Keratinocyte (primary cell): ENCODE measurements at places on chromosomes 11 and 22. TPM values are rescaled to one million over a fixed set of nuclear protein-coding genes. Genes with fewer than 3 reads are reported as not detected.

SLC17A6 gene
- not detected in 3 replicates for polyA plus RNA-seq

BATF2 gene
- polyA plus RNA-seq, result 0.09 to 0.10 TPM (median 0.10 TPM) in 3 replicates

NRGN gene
- polyA plus RNA-seq, result 0.37 to 3.3 TPM (median 0.97 TPM) in 3 replicates

OR8K3 gene
- polyA plus RNA-seq, result not detected in 3 replicates

POTEH gene
- polyA plus RNA-seq, result not detected in 3 replicates

OR1S2 gene
- polyA plus RNA-seq, result not detected in 3 replicates

CCDC15 gene
- 0.77 to 2.0 TPM (median 1.4 TPM) in 3 replicates for polyA plus RNA-seq

SAA2 gene
- polyA plus RNA-seq, result 1.2 to 5.9 TPM (median 1.3 TPM) in 3 replicates

GRCh38 chr11:69284081-69284511 is 9.9 kb upstream of the MYEOV start:
- no peak for DNase-seq

- DNase-seq, result peak; percentile 26
These were observed 437.3 kb upstream of the CADM1 start for GRCh38 chr11:115941481-115941993.

DNA sequence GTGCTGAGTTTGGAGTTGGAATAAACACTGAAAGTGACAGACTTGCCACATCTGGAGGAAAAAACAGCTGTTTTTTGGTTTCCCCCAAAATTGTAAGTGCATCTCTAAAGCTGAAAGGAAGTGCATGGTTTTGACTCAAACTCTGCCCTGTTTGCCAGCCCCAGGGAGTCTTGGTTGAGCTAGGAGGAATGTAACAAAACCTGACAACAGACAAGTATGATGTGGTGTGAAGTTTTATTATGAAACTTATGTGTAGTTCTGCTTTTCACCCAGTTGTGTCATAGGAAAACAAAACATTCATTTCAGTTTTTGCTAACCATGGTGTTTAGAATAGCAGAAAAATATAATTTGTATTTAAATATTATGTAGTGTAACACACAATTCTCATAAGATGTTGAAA is 31.7 kb upstream of the PDE3B start:
- no peak for DNase-seq

DNA sequence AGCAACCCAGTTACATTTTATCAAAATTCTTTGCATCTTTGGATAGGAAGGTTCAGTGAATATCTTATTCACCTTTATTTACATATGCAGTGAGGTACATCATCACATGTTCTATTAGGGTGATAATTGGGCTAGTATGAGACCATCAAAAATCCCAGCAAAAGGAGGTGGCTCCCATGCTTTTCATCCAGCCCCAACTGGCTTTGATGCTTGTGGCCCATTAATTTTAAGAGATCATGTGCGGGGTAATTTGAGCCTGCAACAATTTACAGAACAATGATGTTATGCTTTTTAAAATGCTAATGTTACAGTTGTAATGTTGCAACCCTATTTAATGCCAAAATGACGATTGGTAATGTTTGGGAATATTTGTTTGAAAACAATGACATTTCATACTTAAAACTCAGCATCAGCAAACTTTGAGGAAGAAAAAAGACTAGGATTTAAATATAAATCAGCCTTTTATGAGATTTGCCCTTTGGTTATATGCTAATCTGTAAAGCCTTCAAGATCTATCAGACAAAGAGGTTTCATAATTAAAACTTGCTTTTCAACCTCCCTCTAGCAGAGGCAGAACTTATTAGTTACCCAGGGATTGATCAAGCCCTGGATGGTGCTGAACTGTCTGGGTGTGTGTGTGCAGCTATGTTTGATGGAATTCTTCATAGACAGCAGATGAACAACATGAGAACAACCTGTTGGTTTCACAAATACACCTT is 183.5 kb upstream of the SORL1-AS1 start:
- no peak for DNase-seq

DNA sequence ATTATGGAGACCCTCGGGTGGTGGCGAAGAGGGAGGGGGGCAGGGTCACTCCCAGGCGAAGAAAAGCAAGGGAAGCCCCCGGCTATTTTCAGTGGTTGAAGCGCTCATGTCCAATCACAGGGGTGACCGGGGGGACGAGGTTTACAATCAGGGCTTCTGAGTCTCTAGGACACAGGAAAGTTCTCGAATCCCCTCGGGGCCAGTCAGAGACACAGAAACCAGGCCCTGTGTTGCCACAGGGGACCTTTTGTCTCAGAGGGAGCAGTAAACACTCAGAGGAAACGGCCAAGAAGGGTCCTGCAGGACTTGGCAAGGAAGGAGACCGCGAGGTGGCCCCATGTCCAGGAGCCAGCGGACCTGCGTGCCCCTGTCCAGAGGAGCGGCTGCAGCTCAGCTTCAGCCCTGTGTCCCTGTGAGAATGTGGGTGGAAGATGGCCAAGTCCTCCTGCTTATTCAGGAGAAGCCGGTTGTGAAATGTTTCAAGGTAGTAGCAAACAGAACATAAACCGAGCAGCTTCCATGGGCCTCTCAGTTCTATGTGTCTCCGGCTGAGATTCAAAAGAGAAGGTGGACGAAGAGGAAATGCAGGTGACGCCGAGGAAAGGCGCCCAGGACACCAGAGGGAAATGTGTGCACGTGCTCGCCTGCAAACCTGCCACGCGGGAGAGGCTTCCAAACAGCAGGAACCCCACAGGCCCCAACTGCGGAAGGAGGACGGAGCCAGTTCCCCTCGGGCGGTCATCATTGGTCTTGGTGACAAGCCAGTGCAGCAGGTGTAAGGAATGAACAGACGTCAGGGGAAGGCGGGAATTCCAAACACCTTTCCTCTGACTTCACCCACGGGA is 357.6 kb downstream of the BRD1 start:
- DNase-seq, result no peak

DNA sequence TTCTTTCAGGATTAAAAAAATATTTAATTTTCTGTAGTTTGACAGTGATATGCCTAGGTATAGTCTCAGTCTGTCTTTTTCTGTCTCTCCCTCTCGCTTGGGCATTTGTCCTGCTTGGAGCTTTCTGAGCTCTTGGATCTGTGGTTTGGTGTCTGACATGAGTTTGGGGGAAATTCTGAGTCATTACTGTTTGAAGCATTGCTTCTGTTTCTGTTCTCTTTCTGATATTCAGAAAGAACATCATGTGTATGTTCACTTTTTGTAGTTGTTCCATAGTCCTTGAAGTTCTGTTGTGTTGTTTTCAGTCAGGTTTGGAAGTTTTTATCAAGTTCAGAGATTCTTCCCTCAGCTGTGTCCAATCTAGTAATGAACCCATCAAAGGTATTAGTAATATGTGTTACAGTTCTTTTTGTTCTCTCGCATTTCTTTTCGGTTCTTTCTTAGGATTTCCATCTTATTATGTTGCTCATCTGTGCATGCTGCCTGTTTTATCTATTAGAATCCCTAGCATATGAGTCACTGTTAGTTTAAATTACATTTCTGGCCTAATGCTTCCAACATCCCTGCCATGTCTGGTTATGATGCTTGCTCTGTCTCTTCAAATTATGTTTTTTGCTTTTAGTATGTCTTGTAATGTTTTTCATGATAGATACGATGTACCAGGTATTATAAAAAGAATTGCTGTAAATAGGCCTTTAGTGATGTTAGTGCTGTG is 48.4 kb downstream of the DDX10 start:
- no peak for DNase-seq

GRCh38 chr11:70192666-70193410 is 10.3 kb upstream of the FADD start:
- no peak for DNase-seq

DNA sequence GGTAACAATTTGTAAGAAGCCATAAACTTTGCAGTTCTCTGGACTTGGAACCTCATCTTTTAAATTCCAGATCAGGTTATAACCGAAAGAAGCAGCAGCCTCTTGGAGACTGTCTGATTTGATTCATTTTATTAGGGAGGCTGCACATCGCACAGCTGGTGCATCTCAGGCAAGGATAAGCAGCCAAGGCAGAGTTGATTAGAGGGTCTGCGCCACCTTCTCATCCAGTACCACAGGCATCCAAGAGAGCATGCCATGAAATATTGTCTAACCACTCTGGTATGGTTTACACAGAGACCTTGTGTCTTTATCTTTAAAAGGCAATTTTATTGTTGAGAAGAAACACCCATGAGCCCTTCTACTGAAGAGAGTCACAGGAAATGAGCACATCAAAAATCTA is 16.2 kb upstream of the CWF19L2 start:
- DNase-seq, result no peak

- DNase-seq, result no peak
These were observed 160.0 kb downstream of the TRIM29 start for GRCh38 chr11:119977881-119978280.

DNA sequence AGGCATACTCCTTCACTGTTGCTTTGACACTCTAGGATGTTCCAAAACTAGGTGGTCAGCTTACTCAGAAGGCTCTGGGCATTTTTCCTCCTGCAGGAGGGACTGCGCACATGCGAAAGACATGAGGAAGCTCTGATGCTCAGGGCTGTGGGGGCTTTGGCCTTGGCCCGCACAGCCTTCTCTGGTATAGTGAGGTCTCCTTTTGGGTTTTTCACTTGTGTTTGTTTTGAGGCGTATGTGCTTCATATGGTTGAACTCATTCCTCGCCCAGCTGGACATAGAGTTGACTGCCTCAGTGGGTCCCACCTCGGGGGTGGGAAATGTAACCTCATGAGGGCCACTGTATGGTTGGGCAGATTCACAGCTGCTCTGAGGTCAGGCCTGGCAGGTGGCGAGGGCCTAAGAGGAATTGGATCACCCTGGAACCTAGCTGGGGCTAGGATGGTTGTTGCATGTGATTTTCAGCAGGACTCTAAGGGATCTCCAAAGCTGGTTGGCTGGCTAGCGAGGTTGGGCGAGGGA is 63.7 kb downstream of the PTPRJ start:
- DNase-seq, result no peak

DNA sequence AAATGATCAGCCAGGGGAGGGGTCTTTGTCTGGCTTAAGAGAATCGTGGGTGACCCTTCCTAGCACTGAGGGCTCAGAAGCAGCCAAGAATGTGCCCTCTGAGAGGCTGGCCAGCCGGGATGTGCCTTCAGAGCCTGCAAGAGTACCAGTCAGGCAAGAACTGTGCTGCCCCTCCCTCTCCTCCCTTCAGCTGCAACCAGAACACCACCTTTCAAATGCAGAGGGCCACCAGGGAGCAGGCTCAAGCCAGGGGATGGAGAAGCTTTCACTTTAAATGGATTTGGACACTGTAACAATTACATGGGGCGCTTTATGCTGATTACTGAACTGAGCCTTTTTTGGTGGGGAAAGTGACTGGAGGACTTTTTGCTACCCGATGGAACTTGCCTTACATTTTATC is 44.9 kb upstream of the TENM4 start:
- DNase-seq, result no peak

DNA sequence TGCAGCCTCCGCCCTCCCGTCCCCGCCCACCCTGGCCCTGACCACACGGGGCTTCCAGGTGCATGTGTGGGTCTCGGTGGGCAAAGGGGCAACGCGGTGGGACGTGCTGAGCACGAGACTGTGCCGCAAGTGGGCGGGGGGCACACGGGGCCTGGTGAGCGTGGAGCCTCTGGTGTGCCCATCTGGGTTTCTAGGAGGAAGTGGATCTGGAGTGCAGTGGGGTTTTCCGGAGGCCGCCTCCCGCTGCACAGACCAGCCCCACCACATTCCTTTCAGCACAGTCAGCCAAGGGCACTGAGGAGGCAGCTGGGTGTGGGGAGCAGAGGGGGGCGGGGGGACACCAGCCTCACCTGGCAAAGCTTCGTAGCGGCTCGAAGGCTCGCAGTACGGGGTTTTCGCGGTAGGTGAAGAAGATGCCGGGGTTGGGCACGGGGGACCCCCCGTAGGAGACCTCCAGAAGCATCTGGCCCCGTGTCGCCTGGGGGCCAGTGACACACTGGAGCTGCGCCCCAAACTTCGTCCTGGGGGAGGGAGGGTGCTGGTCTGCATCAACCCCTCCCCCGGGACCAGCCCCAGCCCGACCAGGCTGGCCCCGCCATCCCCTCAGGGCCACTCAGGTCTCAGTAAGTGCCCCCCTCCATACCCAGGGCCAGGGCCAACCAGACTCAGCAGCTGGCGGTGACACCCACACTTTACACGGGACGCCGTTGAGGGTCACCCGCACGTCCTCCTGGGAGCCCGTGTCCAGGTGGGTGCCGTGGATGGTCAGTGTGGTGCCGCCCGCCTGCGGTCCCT is 12.4 kb upstream of the MAPK11 start:
- DNase-seq, result peak; percentile 71

DNA sequence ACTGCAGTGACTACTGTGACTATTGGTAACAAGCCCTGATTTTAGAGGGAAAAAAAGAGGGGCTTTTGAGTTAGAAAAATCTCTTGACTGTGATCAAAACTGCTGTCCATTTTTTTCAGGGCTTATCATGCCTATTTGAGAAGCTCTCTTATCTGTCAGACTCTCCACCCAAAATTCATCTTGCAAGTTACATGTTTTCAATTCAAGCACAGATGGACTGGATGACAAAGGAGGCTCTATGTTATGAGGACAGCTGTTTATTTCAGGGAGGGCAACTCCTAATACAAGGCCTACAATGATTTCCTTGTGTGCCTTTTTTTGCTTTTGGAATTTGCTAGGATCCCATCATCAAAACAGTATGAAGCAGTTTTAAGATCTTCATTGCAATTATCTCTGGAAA is 35.2 kb upstream of the USP47 start:
- DNase-seq, result no peak

GRCh38 chr11:78190374-78190773 is 1.7 kb downstream of the USP35 start:
- no peak for DNase-seq
